ENCODE measurements at places on chromosomes 1 and 21.

DNA sequence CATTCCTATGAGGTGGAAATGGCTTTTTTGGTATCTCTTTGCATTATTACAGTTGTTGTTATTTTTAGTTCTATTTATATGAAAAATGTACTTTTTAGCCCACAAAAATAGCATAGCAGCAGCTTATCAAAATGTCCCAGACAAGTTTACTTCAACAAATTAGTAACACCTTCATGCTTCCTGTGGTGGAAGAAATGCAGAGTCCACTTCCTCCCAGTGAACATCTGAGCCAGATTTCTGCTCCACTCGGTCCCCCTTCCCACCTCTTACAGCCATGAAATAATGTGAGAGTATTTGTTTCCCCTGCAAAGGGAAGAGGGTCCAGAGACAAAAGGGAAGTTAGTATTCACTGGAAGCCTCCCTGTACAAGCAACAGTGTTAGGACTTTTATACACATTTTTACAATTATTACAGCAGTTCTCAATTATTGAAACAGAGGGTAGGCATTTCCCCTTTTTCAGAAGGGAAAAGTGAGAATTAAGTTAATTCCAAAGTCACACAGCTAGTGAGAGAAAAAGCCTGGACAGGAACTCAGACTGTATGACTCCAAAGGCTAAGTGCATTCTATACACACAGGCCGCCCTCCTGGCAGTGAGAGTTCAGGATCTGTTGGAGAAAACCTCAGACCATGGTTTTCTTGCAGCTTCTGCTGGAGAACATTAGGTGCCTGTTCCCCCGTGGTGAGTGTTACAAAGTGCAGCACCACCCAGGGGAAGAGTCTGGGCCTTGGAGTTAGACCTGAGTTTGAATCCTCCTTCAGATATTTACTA is 126.5 kb downstream of the PBX1 start:
- DNase-seq: no peak

DNA sequence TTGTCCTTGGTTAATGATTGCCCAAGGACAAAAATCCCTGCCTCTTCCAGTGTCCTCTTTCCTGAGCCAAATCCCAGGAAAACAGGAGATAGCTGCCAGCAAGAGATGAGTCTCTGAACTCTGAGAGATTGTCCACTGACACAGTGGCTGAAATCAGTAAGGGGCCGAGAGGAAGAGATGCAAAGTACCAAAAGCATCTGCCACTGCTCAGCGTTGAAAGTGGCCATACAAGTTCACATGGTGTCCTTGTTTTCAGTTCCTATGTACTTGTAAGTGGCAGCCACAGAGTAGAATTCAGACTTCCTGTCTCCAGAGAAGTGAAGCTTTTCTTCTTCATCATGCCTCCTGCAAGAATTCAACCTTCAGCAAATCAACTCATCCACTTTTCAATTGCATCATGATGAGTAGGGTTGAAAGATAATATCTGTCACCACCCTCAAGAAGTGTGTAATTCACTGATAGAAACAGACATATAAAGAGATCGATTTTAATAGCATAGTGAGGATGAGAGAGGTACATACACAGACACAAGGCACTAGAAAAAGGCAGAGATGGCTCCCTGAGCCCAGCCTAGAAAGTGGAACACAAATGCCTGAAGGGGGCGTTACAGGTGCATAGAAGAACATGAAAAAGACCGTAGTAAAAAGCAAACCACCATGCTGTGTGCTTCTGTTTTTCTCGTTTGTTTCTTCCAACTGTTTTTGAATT is 185.8 kb downstream of the MRPL39 start:
- peak; percentile 47 for DNase-seq

GRCh38 chr1:26081267-26082019 is 14.0 kb upstream of the TRIM63 start:
- peak; percentile 38 for DNase-seq

DNA sequence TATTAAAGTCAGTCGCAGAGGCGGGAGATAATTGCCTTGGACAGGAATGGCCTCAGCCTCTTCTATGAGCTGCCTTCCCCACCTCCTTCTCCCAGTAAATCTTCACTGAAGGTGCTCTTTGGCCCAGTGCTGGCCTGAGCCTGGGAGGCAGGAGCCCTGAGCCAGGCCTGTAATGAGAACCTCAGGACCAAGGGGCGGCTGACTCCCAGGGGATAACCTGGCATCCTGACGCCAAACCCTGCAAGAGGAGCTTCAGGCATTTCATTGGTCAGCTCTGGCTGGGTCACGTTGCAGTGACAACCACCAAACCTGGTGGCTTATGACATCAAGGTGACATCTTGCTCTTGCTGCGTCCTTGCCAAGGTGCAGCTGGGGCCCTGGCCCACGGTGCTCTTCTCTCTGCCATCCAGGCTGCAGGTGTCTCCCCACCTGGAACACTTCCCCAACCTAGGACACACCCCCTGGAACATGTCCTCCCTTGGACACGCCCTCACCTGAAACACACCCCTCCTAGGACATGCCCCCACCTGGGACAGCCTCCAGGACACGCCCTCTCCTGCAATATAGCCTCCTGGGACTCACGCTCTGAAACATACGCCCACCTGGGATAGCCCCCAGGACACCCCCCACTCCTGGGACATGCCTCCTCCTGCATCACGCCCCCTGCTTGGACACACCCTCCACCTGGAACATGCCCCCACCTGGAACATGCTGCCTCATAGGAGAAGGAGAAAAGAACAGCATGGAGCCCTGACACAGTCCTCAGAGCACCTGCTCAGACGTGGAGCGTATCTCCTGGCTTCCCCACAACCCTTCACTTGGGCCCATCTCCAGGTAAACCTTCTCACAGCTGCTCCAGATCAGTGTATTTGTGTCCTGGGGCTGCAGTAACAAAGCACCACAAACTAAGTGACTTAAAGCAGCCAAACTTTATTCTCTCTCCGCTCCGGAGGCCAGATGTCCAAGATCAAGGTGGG is 333.6 kb downstream of the NPHP4 start:
- no peak for DNase-seq

DNA sequence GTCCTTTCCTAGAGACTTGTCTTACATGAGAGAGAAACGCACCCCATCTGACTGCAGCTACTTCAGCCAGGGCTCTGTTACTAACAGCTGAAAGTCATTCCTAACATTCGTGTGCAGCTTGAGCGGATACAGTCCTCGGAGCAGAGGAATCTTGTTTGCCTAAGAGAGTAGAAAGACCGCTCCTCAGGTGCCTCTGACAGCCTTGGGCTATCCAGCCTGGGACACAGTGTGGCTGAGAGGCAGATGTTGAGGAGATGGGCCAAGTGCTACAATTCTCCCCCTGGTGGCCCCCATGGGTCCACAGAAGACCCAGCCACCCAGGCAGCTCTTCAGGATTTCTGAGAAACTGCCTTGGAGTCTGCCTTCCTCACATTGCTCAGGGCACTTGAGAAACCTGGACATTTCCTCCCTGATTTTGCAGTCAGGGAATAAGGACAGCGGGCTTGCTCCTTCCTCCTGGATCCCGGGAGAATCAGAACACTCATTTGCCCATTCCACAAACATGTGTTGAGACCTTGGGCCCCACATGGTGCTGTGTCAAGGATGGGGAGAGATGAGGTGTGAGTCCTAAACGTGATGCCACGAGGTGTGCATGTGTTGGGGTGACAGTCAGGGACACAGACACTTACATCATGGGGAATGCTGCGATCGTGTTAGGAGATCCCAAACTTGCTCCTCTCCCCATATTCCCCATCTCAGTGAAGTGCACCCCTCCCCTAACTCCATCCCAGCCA is 13.1 kb downstream of the TRIM62 start:
- no peak for DNase-seq

GRCh38 chr1:72278461-72278860 is 3.9 kb downstream of the NEGR1 start:
- DNase-seq: no peak

- DNase-seq: peak; percentile 57
Observed at GRCh38 chr1:236394879-236395229, 768 bp downstream of the EDARADD start.

Measured in Daoy (cell line).